ENCODE measurements at places on chromosomes 1 and 21.

- DNase-seq, result no peak
These were observed 4.7 kb downstream of the PDXK start for GRCh38 chr21:43723648-43724047.

DNA sequence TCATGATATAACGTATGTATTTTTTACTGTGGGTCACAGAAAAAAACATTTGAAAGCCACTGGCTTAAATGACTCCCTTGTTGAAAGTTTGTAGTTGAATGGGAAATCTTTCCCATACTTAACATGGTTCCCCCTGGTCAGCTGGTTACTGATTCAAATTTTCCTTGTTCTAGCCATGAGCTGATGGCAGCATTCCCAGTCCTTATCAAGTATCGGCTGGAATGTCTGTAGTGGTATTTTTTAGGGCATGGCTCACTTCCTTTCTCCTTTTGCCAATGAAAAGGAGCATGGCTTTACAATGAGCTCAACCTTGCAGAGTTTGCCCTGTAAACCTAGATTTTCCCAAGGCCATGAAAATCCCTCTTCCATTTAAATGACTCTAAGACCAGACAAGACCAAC is 55.7 kb downstream of the GIPC2 start:
- no peak for DNase-seq

GRCh38 chr1:55718758-55719671 is 503.9 kb upstream of the USP24 start:
- no peak for DNase-seq

DNA sequence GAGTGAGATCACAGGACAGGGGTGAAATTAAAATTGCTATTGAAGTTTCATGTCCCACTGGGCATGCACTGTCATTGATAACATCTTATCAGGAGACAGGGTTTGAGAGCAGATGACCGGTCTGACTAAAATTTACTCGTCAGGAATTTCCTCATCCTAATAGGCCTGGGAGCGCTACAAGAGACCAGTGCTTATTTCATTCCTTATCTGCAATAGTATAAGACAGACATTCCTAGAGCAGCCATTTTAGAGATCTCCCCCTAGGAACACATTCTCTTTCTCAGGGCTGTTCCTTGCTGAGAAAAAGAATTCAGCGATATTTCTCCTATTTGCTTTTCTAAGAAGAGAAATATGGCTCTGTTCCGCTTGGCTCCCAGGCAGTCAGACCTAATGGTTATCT is 181.4 kb upstream of the ETV3 start:
- DNase-seq, result no peak

GRCh38 chr1:153680120-153680403 is 1.6 kb downstream of the NPR1 start:
- DNase-seq, result no peak

Data from NCI-H2081 treated with DMSO at 0.1 percent for 48 hours (cell line).